ENCODE measurements at places on chromosomes 12 and 14.

- no peak for DNase-seq
Measured at GRCh38 chr12:46941981-46942380, 116.2 kb upstream of the SLC38A4 start.

GRCh38 chr14:93028724-93029076 lies 87.0 kb downstream of the ITPK1 start:
- DNase-seq, result no peak

- DNase-seq, result peak; percentile 91
Measured at GRCh38 chr12:26878661-26879119, 45.7 kb upstream of the ITPR2 start.

DNA sequence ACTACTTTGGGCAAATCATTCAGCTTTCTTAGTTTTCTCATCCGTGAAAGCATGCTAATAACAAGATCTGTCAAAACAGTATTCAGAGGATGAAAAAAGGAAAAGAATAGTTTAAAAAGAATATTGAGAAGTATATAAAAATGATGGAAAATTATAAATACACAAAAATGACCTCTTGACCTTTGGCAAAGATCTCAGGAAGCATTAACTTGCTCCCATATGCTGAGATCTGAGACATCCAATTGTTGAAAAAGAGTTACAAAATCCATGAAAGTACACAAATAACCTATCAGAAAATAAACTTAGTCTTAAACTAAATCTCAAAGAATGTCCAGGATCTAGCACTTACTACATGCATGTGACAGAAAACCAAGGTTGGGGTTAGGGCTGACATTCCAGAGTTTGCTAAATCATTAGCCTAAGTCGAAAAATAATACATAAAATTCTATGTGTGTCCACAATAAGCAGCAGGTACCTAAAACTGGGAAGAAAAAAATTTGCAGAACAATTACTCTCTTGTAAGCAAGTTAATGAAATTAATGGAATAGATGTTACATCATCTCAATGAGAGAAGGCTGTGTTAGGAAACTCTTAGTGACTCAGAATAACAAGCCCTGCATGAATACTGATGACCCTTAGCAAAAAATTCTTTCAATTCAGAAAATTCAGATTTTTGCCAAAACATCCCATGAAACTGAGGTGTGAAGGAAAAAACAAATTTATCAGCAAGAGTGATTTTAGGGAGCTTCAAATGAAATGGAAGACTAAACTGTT lies 3.4 kb downstream of the PAH start:
- no peak for DNase-seq

GRCh38 chr14:93081876-93082570 lies 33.7 kb downstream of the ITPK1 start:
- no peak for DNase-seq

DNA sequence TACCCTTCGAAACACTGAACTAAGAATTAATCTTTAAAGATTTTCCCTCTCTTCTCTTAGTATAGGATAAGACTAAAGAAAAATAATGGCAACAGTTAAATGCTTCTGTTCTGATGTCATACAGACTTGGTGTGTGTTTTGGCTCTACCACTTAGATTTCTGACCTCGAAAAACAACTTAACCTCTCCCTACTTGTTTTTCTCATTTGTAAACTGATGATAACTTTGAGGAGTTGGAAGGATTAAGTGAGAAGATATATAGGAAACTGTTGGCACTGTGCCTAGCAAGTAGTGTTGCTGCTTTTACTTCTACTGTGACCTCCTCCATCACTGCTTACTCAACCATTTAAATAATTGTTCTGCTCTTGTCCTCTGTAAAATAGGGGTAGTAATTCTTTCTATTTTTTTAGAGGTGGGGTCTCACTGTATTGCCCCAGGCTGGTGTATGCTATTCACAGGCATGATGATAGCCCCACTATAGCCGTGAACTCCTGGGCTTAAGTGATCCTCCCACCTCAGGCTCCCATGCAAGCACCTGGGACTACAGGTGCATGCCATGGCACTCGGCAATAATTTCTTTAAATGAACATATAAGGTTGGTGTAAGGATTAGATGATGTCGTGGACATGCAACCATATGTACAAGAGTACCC lies 22.4 kb downstream of the PALS1 start:
- no peak for DNase-seq

DNA sequence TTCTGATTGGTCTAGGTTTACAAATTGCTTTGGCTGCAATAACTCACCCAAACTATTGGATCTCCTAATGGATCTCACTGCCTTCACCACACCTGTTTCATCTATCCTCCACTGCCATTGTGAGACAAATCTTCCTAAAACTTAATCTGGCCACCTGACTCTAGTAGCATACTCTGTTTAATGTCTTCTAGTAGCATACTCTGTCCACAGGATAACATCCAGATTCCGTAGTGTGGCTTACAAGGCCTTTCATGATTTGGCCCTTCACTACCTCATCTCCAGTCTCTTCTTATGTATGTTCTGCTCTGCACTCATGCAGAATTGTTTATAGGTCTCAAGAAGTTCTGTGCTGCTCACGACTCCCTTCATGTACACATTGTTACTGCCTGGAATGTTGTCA lies 10.0 kb downstream of the HSD17B6 start:
- no peak for DNase-seq

GRCh38 chr14:74077401-74077800 lies 6.9 kb downstream of the ALDH6A1 start:
- DNase-seq, result no peak

- DNase-seq, result no peak
Measured at GRCh38 chr12:21825886-21826617, 51.5 kb upstream of the KCNJ8 start.

GRCh38 chr14:69360438-69361108 lies 37.5 kb downstream of the ERH start:
- no peak for DNase-seq

GRCh38 chr14:105193916-105194782 lies 13.0 kb upstream of the NUDT14 start:
- DNase-seq, result peak; percentile 62

- DNase-seq, result no peak
Measured at GRCh38 chr12:4201333-4202100, 72.0 kb upstream of the CCND2 start.

DNA sequence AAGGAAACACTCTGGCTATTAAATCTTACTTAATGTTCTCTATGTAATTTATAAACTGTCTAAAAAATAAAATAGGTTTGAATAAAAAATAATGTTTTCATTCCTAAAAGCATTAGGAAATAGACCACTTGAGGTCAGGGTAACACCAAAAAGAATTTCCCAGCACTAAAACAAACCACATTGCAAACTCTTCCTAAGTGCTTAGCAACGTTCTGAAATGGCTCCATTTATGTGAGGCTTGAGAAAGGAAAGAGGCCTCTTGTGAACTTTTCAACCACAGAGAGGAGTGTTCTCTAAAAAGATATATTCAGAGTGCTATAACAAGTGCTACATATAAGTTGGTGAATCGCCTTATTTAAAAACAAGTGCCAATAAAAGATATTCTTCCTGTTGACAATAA lies 42.7 kb downstream of the ALX1 start:
- no peak for DNase-seq

- no peak for DNase-seq
Measured at GRCh38 chr12:28051516-28052354, 79.2 kb upstream of the PTHLH start.

DNA sequence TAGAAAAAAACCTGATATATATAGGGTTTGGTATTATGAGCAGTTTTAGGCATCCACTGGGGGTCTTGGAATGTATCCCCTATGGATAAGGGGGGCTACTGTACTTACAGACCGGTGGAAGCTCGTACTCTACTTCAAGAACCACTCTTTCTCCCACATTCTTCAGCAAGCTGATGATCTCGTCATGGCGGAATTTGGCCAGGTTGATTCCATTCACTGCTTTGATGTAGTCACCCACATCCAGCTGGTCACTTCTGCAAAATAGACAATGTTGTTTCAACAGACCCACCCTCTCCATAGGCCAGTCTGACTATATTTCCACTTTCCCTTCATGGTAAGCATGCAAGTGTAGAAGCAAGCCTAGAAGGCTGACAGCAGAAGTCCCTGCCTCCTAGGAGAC lies 139.9 kb downstream of the GRIP1 start:
- no peak for DNase-seq

DNA sequence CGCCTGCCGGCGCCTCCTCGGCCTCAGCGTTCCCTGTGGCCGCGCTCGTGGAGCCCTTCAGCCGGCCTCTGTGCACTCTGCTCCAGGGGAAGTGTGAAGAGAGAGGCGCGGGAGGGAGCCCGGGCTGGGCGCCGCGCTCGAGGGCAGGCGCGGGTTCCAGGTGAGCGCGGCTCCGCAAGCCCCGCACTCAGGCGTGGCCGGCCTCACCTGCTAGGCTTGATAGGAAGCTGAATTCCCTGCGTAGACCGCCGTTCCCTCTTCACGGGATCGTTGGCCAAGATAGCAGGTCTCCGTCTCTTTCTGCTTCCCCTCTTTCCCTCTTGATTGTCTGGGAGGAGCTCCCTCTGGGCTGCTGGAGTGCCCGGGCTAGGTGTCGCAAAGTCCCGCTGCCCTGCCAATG lies 89.7 kb downstream of the ASCL4 start:
- no peak for DNase-seq

DNA sequence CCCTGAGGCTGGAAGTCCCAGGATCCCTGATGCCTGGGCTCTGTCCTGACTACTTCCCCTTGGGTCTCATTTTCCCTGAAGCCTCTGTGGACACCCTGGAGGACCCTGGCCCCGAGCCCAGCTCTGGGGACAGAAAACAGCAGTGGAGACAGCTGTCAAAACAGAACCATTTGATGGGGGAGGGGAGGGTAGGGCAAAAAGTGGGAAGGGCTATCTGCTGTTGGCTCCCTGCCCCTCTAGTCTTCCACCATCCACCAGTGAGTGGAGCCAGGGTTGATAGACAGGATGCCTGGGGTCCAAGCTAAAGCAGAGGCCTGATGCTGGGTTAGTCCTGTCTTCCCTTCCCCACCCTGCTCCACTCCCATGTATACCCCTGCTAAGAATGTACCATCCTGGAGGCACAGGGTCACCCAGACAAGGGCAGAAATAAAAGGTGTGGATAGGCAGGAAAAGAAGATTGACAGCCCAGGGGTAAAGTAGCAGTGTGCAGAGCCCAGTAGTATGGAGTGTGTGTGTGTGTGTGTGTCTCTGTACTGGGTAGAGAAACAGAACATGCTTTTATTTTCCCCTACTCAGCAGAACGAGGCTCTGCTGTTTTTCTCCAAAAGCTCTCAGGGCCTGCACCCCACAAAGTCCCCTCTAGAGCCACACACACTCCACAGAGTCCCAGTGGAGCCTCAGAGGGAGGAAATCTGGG lies 9.8 kb downstream of the ZNF385A start:
- DNase-seq, result peak; percentile 91

GRCh38 chr12:10634427-10634826 lies 21.0 kb upstream of the MAGOHB start:
- DNase-seq, result no peak

- DNase-seq, result no peak
Measured at GRCh38 chr12:42968426-42968825, 378.9 kb upstream of the PRICKLE1 start.

DNA sequence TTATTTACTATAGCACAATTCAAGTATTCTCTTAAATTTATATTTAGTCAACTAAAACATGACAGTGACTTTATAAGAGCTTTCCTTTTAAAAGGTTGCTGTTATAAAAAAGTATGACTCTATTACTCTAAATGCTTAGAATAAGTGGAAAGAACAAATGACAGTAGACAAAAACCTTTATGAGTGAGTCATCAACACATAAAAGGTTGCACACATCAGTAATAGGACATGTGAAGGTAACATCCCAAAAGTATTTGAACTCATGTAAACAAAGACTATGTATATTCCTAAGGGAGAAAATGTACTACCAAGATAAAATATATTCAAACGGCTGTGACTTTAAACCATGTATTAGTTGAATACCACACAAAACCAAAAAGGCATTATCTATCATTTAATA lies 98.8 kb downstream of the PAWR start:
- no peak for DNase-seq

GRCh38 chr14:55361190-55361589 lies 50.4 kb downstream of the ATG14 start:
- DNase-seq, result no peak

- no peak for DNase-seq
Measured at GRCh38 chr12:110028323-110028722, 20.0 kb downstream of the C12orf76 start.

DNA sequence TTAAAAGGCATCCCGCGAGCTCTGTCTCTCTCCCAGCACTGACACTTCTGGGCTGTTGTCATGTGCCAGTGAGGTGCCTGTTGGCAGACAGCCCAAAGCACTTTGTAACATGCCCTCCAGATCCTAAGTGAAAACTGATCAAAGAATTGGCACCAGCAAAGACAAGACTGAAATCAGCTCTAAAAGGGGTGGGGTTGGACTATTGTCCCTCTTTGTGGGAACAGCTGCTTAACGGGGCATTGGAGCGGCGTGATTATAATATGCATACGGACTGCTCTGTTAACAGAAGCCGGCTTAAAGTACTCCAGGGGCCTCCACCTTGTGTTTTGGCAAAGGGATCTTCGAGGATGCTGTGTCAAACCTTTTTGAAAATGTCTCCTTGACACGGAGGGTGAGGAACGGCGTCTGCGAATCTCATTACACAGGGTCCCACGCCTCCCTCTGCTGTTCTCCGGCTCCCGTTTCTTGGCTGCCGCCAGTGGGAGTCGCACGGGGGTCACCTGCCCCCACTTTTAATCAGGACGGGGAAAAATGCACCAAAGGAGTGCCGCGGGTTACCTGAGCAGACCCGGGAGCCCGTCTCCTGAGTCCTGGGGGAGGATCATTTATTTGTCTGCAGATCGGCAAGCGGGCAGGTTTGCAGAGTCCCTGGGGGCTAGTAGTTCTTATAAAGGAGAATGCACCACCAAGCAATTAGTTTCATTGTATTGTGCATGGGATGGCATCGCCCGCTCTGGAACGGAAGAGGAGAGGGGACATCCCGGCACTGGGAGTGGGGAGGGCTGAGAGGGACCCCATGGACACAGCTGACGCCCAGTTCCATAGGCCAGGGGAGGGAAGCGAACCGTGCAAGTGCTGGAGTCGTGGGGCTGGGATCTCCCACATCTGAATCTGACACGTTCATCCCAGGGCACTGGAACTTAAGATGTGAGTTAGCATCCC lies 44.3 kb downstream of the SPRING1 start:
- DNase-seq, result peak; percentile 58

- no peak for DNase-seq
Measured at GRCh38 chr12:119594399-119594730, 791 bp downstream of the TMEM233 start.

DNA sequence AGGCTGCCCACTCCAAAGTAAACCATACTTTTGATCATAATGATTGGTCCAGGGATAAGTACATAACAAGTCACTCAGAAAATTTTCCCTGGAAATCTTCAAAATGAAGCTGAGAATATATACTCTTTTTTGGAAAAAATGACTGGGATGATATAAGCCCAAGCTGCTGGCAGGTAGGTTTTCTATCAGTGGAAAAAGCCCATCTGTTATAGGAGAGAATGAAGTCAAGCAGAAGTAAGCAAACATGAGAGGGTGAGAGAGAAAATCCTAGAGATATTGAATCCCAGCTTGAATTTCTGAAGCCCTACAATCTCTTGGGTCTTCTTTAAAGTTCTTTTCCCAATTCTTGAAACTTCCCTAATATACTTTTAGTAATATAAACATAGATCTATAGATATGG lies 37.3 kb upstream of the ZDHHC17 start:
- DNase-seq, result no peak
